AG08395 (cell line): ENCODE measurements at places on chromosomes 5 and 9.

- DNase-seq = peak; percentile 93
Measured at GRCh38 chr9:76866689-76867088, 39.2 kb downstream of the PRUNE2 start.

DNA sequence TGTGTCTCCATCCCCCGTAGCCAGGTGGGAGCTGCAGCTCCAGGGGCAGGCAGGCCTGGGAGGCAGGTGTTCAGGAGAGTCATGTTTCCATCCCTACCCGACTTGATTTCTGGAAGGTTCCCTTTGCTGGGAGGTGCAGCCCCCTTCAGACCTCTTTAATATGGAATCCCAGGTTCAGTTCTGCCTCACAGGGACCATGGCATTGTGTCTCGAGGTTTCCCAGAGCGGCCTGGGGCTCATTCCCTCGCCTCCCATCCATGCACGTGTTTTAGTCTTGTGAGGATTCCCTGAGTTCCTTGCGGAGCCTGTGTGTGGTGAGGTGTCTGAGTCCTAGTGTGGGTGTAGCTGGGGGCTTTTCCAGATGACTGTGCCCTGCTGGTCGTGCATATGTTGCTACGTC is 16.5 kb upstream of the AHRR start:
- no peak for DNase-seq

DNA sequence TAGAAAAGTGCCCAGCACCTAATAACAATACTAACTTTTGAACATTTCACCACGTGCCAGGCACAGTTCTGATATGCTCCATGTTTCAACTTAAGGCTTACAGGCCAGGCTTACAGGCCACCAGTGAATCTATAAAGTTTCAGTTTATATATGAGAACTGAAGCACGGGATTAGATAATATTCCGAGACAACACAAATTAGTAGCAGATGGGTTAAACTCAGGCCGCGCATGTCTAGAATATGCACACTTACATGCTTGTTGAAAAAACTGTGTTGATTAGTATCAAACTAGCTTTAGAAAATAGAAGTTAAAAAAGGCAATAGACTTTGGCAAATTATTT is 587.9 kb downstream of the MTRR start:
- peak; percentile 4 for DNase-seq

- no peak for DNase-seq
Measured at GRCh38 chr5:102554082-102554481, 55.3 kb upstream of the SLCO6A1 start.

DNA sequence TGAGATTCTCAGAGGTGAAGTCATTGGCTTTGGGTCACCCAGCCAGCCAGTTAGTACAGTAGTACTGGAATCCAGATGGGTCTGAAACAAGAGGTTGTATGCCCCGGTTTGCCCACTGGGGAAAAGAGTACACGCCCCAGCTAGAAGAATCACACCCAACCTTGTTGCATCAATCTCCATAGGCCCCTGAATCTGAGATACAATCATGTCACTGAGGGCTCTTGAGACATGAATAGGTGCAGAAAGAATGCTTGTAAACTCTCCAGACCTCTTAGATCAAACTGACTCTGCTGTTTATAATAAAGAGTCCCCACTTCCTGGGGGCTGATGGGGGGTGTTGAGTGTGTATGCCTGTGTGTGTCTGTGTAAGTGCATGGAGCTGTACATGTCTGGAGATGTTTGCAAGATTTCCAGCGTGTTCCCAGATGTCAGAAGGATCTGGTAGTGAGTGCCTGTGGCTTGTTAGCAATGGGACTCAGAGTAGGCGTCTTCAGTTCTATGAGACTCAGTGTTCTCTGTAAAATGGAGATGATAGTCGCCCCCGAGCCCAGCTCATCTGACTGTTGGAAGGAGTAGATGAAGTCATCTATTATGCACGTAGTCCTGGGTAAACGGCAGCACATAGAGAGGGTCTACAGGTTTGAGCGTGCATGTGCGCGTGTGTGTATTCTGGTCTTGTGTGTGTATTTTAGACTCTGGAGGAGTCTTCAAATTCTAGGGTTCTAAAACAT is 48.2 kb downstream of the COL27A1 start:
- DNase-seq = no peak

DNA sequence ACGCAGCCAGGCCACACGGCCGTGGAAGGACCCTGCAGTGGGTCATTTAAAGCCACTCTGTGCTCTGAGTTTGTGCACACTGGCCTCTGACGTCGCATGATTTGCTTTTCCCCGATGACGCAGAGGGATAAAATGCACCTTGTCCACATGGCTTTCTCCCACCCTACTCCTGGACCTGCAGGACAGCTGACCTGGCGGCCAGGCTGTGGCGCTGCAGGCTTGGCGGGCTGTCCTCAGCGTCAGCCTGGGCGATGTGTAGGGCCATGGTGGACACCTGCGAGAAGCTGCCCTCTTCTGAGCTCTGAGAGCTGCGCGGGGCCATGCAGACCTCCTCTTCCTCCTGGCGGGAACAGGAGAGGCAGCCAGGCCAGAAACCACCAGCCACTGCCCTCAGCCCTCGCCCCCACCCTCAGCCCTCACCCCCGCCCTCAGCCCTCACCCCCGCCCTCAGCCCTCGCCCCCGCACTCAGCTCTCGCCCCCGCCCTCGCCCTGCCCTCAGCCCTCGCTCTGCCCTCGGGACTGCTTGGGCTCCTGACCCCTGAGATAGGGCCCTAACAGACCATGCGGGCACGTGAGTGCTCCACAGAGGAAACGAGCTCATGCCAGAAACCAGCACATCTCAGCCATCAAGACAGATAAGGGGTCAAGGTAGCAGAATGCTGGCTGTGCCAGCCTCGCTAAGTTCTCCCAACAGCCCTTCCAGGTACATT is 20.0 kb upstream of the SCGB3A1 start:
- no peak for DNase-seq

GRCh38 chr5:147782110-147783028 is at the start of gene JAKMIP2:
Gene JAKMIP2 (minus strand): TSS chr5:147782728. CDS start chr5:147671806, 110,922 bp downstream.
- no peak for DNase-seq

DNA sequence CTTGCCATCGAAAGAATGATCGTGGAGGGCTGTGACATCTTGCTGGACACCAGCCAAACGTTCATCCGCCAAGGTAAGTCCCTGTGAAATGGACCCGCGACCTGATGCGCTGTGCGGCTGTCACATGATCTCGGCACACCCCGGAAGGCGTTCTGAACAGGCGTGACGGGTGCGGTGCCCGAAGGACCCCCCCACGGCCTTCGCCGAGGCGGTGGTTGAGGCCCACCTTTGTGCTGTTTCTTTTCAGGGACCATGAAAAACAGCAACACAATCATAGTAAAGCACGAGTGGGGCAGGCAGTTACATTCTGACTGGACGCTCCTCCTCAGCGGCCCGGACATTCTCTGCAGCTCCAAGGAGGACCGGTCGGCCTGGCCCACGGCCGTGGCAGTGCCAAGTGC is 126.7 kb downstream of the RASGRF2 start:
- no peak for DNase-seq

DNA sequence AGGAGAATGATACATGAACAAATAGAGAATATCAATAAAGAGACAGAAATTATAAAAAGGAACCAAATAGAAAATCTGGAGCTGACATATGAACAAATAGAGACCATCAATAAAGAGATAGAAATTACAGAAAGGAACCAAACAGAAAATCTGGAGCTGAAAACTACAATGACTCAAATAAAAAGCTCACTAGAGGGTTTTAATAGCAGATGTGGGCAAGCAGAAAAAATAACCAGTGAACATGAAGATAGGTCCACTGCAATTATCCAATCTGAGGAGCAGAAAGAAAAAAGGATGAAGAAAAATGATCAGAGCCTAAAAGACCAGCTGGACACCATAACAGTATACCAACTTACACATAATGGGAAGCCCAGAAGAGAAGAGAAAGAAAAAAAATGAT is 353.7 kb downstream of the ARL15 start:
- no peak for DNase-seq

GRCh38 chr5:94423411-94423810 is 195.0 kb downstream of the KIAA0825 start:
- DNase-seq = no peak

DNA sequence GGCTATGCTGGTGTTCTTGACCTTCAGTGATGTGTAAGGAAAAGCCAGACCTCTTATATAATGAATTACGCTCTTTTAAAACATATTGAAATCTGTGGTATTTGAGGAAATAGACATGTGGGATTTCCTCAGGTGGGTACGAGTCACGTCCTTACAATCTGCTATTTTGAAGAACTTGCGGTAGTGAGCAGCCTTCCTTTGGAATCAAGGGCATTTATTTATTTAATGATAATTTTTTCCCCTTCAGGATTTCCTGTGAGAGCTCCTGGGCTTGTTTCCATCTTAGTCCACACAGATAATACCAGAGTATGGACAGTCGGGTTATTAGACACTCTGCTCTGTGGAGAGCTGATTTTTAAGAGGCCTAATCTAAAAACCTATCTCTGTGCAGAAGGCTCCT is 167.9 kb downstream of the ARHGEF28 start:
- DNase-seq = no peak

GRCh38 chr5:178240341-178240741 is 7.7 kb upstream of the PHYKPL start:
- no peak for DNase-seq

DNA sequence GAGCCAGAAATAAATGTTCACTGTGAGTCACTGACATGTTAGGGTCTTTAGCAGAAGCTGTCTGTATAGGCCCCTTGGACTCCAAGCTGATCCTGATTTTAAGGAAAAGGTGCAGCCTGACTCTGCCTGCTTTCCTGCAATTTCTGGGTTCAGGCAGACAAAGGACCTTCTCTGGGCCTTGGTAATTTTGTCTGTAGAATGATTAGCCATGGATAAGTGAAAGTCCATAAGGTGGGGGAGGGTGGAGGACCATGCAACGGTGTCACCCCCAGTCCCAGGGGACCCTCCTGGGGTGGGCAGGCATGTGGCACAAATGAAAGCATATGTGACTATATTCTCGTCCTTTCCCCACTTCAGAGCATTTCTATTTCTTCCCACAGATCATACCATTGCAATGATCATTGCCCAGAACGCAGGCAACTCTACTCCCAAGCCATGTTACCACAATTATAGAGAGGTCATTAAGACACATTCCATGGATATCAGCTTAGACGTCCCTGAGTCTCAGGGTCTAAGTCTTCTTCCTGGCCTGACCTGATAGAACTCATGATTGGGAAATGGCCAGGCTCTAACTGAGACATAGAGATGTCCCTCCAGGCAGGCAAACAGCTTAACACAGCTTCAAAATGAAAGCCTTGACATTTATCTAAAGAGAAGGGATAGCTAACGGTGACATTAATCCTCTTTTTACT is 157.9 kb upstream of the ALDH1B1 start:
- no peak for DNase-seq

DNA sequence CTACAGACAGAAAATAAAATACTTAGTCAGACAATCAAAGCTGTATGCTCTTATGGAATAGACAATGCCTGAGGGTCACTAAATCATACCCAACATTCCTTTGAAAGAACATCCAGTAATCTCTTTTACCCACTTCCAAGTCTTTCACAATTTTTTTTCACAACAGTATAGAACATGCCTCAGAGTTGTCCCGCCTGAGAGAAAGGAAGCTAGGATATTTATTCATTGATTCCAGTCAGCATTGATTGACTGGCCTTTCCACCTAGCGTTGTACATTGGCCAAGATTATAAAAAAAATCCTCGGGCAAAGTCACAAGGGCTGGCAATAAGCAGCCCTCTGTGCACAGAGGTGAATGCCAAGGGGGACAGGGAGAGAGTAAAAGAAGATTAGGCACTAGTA is 318.1 kb upstream of the PIK3R1 start:
- no peak for DNase-seq

DNA sequence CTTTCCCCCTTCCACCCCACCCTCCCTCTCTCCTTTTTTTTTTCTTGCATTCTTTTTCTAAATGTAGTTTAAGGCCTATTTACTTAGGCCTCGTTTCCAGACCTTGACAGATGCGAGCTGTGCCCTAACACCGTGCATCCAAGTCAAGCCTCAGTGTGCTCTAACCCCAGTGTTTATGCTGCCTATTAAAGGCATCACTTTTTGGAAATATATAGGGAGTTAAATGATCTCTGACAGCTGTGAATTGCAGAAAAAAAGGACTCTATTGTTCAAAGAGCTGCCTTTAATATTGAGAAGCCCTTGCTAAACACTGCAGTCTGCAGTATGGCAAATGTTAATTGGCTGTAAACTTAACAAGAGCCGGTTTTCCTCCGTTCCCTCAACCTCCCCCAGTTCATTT is 270.4 kb upstream of the TUT7 start:
- no peak for DNase-seq

GRCh38 chr5:111810112-111810511 is 53.1 kb upstream of the NREP start:
- no peak for DNase-seq

DNA sequence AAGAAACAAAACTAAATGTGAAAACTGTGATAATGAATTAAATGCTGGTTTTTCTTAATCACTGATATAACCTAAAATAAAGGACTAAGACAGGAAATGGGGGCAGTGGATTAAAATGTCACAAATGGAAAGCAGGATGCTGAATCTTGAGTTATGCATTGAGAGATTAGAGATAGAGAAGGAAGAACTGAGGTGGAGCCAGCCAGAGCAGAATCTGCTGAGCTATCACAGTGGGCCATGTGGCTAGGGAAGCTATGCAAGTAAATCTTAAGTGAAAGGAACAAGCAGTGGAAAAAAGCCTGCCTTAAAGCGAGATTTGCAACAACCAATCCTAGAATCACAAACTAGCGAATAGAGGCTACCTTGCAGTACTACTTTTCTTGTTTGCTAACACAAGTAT is 188.5 kb upstream of the RASA1 start:
- DNase-seq = no peak

GRCh38 chr5:82985763-82986162 is 91.4 kb downstream of the TMEM167A start:
- DNase-seq = no peak

GRCh38 chr9:129776938-129777768 is 24.3 kb upstream of the PTGES start:
- DNase-seq = peak; percentile 98

- no peak for DNase-seq
Measured at GRCh38 chr5:178993955-178994579, 1.1 kb downstream of the GRM6 start.

GRCh38 chr5:7271435-7272084 is 124.4 kb upstream of the ADCY2 start:
- DNase-seq = no peak

- no peak for DNase-seq
Measured at GRCh38 chr5:133397348-133397747, 215.0 kb downstream of the FSTL4 start.

- no peak for DNase-seq
Measured at GRCh38 chr5:41118177-41118576, 47.0 kb upstream of the MROH2B start.

DNA sequence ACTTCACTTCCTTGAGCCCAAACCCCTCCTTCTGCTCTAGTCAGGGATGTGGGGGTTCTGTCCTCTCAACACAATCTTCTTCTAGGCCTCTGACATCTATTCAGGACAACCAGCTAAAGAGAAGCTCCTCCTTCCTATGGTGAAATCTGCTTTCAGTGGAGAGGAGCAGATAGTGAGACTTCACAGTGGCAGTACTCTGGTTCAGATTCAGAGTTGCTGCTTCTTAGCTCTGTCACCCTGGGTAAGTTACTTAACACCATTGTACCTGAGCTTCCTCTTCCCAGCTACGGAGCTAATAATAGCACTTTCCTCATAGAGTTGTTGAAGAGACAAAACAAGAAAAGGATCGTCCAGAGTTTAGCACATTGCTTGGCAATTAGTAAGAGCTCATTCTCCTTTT is 77.3 kb upstream of the LARP1 start:
- DNase-seq = no peak
